Heart right ventricle (tissue), 16 donors: ENCODE measurements at places on chromosomes 1 and 21. TPM values are rescaled to one million over a fixed set of nuclear protein-coding genes. Genes with fewer than 3 reads are reported as not detected.

DNA sequence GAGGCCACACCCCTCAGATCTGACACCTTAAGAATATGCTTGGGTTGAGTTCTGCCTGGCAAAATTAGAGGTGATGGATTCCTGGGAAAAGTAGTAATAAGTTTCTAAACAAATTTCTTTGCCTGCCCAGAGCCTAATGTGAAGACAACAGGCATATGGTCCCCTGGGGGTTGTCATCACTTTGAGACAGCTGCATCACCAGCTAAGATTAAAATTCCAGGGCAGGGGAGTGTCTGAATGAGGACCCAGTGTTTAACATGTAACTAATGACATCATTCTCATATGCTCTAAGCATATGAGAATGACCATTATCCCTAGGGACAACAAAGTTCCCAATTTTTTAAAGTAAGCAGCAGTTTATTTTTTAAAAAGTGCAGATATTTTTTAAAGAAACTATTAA lies 432.2 kb downstream of the PCP4 start:
- no peak for DNase-seq

DNA sequence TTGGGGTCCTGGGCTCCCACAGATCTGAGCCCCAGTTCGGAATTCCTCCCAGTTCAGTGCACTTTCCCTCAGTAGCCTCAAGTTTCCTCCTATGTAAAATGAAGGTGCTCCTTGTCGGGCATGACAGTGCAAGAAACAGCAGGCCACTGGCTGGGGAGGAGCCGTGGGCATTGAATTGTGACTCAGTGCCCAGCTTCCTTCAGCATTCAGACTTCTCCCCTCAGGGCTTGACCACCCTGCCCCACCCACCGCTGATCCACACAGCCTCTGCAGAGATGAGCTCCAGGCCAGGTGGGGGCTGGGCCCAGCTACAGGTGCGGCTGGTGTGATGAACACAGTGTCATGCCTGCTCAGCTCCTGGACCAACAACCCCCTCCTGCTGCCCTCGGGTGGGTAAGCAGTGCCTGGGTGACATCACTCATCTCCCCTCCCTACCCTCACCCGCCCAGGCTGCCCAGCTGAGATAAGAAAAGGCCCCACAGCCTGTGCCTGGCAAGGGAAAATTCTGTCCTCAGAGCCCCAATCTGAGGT lies 4.9 kb downstream of the MOB3C start:
- DNase-seq = no peak

GRCh38 chr1:96872757-96873156 lies 151.2 kb downstream of the PTBP2 start:
- no peak for DNase-seq

DNA sequence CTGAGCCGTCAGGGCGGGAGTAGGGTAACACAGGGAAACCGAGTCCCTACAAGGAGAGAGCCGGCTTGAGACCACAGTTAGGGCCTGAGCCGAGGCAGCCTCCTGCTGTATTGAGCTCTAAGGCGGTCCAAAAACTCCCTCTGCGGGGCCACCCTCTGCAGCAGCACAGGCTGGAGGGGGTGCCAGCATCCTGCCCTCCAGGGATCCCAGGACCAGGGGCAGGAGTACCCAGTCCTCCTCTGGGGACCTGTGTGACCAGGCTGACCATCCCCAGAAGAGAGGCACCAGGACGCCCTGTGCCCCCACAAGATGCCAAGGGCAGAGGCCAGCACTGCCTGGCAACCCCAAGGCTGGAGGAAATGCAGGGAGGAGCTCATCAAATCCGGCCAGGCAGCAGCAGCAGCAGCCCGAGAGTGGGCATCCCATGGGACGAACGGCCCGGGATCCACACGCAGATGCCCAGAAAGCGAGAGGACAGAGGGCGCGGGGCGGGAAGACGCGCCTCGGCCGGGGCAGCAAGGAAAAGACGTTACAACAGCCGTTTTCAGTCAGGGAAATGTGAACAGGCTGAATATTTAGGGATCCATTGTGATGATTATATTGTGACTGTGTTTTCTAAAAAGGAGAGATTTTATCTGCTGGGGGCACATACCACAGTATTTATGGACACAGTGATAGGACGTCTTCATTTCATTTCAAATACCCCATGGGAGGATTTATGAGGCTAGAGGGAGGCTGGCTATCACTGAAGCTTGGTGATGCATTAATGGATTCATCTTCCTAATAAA lies 57.1 kb upstream of the COL18A1 start:
- DNase-seq = no peak

DNA sequence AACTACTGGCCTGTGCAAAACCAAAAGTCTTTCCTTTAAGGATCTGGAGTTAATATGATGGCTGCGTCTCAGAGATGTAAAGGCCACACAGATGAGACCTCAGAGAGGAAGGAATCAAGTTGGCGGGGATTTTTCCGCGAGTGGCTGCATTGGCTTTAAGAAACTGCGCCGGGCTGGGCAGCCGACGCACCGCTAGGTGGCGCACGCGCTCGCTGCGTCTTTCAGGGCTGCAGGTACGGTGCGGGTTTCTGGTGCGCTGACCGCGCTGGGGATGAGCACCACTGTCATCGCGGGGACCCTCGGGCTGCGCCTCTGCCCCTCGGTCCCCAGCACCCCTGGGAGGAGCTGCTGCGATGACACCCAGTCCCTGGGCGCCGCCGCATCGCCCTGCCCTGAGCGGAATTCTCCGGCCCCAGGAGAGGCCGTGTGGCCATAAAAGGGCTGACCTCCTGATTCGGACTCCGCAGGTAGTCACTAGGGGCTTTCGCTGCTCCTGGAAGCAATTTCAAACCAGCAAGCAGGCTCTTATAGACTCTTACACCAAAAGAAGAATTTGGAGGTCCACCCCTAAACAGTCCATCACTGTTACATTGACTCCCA lies 241.0 kb downstream of the KCNJ6 start:
- peak; percentile 48 for DNase-seq

PARS2 gene
- 4.2 TPM for total RNA-seq

GRCh38 chr1:7000720-7001119 lies 215.5 kb downstream of the CAMTA1 start:
- no peak for DNase-seq

DNA sequence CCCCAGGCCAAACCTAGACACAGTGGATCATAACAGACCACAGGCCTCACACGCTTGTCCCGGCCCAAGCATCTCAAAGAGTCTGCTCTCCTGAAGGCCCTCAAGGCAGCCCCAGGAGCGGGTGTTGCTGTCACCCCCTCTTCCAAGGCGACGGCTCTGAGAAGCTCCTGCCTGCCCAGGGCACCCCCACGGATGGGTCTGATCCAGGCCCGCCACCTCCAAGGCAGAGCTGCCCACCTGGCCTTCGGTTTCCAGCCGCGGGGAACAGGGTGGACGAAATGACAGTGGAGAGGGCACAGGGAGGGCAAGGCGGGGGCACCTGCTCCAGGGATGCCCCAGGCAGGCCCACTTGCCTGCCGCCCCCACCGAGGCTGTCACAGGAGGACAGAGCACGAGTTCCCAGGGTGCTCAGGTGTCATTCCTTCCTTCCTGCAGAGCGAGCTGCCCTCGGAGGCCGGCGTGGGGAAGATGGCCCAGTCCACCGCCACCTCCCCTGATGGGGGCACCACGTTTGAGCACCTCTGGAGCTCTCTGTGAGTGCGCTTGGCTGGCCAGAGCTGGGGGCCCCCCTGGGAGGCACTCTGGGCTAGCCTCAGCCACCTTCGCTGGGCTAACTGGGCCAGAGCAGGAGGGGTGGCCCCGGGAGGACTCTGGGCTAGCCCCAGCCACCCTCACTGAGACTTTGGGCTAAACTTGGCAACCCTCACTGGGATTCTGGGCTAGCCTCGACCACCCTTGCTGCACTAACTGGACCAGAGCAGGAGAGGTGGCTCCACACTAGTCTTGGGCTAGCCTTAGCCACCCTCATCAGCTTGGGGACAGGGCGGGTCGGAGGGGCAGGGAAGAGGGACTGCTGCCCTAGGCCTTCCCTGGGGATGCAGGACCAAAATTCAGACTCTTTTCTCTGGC lies 29.8 kb downstream of the TP73 start:
- DNase-seq = no peak
